Ovary (tissue), 10 donors: ENCODE measurements at places on chromosomes 5 and 9. TPM values are rescaled to one million over a fixed set of nuclear protein-coding genes. Genes with fewer than 3 reads are reported as not detected.

Gene STPG3
- total RNA-seq = not detected

Gene TRIP13
- total RNA-seq = 1.7 TPM

Gene ST6GALNAC6
- total RNA-seq = 131 TPM

Gene IFNB1
- not detected for total RNA-seq

Gene PCDHGC3
- total RNA-seq = 67.7 TPM

Gene ANXA2R
- 2.7 TPM for total RNA-seq

Gene PRLR
- 8.1 TPM for total RNA-seq

Gene ZNF462
- 51.2 TPM for total RNA-seq

Gene CCDC171
- total RNA-seq = 5.6 TPM

Gene FAM81B
- total RNA-seq = 2.2 TPM

Gene FAXDC2
- 20.9 TPM for total RNA-seq

Gene MAML1
- total RNA-seq = 40.1 TPM

DNA sequence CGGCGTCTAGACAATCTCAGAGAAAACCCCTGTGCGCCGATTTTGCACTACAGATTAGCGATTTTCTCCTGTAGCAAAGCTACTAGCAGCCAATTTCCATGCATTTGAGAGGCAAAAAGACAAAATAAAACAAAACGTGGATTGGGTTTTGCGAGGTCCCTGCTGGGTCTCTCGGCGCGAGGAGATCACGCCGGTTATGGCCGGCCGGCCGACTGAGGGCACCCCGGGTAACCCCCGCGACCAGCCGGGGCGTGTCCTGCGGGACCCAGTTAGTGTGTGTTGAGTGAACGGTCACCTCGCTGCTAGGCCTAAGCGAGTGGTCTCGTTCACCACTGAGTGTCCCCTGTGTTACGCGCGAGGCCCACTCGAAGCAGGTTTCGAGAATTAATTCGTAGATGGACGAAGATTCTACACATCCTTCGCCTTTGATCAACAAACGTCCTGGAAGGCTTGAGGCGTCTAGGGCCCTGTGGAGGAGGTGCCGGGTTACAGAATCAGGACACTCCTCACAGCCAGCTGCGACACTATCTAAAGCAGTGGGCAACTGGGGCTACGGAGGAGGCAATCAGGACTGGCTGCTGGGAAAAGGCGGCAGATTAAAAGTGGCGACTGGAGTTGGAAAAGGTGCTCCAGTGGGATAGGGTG is 764 bp upstream of the VDAC1 start:
- H3K36me3 ChIP-seq = no peaks in the 10 kb centered on the region
- H3K27me3 ChIP-seq = no peaks in the 10 kb centered on the region
- H3K4me1 ChIP-seq = peaks cover 13% of the 10 kb centered on the region
- H3K4me3 ChIP-seq = peak overlapping the region; percentile 69
- DNase-seq = peak; percentile 58

DNA sequence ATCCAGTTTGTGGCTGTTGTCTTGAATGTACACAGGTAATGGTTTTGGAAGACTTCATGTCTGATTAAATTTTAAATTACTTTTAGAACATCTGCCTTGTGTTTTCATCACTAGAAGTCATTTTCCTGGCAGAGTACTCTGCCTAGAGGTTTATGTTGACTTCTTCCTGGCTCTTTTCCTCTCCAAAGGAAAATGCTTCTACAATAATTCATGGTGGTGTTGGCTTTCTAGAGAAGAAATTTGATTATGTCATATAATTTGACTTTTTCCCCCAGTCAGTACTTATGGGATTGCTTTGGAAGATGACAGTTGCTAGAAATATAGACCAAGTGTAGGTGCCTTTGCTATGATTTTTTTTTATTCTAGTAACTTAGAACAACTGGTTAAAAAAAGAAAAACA is 46.8 kb downstream of the F2RL2 start:
- no peaks in the 10 kb centered on the region for H3K27me3 ChIP-seq
- no peaks in the 10 kb centered on the region for H3K36me3 ChIP-seq
- DNase-seq = no peak
- H3K27ac ChIP-seq = no peak overlapping the region

DNA sequence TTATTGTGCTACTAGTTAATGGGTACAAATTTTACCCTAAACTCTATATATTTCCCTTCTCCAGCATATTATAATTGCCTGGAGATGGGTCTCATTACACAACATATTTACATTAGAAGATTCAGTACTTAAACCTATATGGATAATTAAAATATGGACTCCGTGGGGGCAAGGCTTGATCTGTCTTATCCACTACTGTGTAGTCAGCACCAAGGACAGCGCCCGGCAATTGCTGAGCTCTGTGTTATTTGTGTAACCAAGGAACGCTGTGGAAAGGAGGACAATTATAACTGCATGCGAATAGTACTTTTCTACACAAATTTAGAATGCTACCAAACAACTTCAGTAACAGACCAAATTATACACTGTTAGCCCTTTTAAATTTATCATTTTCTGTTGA is 77.7 kb downstream of the DNAH5 start:
- no peak for DNase-seq
- H3K4me1 ChIP-seq = no peaks in the 10 kb centered on the region
- no peaks in the 10 kb centered on the region for H3K36me3 ChIP-seq
- H3K27ac ChIP-seq = no peak overlapping the region
- H3K4me3 ChIP-seq = no peak overlapping the region

- peak overlapping the region; percentile 76 for H3K27ac ChIP-seq
- H3K4me1 ChIP-seq = peaks cover 1% of the 10 kb centered on the region
- DNase-seq = peak; percentile 37
Observed at GRCh38 chr9:14030375-14031059, 283.4 kb downstream of the NFIB start.

DNA sequence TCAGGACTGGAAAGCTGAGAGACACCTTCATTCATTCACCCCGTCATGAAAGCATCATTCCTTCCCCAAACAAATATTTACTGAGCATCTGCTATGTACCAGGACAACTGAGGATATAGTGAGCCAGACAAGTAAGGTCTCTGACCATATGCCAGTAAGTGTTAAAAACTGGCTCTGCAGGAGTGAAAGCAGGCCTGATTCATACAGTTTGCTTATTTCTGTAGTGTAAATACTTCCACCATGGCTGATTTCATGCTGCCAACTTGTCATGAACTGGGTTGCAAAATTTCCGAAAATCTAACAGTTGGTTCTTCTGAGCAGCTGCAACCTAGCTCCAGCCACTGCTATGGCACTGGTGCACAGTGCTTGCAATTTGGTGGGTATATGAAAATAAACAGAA is 68.1 kb downstream of the YIPF5 start:
- DNase-seq = no peak
- no peaks in the 10 kb centered on the region for H3K27me3 ChIP-seq
- H3K36me3 ChIP-seq = no peaks in the 10 kb centered on the region
- no peak overlapping the region for H3K4me3 ChIP-seq
- H3K27ac ChIP-seq = no peak overlapping the region

DNA sequence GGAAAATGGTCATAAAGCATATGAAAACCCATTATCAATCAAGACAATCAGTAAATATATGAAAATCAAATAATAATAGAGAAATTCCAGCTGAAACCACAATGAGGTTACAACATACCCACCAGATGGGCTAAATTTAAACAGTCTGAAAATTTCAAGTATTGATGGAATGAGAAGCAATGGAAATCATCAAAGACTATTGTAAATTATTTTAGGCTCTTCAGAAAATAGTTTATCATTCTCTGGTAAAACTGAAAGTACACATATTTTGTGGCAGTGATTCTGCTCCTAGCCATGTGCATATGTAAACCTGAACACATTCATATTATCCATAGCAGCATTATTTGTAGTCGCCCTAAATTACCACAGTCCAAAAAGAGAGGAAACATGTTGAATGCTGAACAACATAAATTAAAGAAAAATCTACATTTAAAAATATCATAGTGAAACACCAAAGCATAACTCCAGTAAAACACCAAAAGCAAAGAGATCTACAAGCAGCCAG is 215.3 kb downstream of the PRELID2 start:
- H3K27me3 ChIP-seq = no peaks in the 10 kb centered on the region
- H3K4me3 ChIP-seq = no peak overlapping the region

- no peaks in the 10 kb centered on the region for H3K4me1 ChIP-seq
- H3K4me3 ChIP-seq = no peak overlapping the region
- no peak overlapping the region for H3K27ac ChIP-seq
Observed at GRCh38 chr5:31329715-31330114, 136.2 kb downstream of the CDH6 start.

DNA sequence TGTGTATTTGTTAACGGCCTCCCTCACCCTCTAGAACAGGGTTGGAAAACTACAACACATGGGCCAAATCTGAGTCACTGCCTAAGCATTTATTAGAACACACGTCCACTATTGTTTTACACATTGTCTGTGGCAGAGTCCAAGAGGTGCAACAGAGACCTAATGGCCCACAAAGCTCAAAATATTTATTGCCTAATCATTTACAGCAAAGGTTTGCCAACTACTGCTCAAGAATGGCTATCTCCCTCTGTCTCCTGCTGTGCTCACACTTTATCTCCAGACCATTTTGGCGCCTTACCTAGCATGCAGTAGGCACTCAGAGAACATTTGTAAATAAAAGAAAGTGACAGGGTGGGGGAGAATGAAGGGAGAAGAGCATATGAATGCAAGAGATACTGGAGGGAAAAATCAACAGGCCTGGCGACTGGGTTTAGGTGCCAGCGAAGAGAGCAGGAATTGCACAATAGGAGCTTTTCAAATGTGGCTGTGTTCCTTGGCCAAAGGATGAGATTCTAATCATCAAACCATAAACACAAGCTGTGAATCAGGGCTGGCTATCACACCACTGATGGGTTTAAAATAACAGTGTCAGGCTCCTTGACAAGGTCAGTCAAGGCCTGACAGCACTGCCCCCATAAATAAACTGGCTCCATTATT is 80.3 kb downstream of the EPB41L4A start:
- H3K4me1 ChIP-seq = no peaks in the 10 kb centered on the region
- no peak for DNase-seq
- H3K36me3 ChIP-seq = no peaks in the 10 kb centered on the region
- H3K27ac ChIP-seq = no peak overlapping the region

DNA sequence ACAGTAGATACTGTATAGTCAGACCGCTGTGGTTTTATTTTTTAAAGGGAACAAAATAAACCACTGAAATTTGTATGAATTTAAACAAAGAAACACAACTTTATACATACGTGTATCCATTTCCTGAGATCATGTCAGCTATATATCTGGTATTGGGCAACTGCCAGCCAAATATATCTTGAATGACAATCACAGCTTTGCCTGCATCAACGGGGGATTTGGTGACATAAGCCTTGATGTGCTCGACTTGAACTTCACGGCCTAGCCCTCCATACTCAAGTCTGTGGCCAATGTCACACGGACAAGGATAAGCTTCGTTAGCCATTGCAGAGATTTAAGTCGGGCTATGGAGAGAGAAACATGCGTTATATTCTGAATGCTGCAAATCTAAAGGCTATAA is 17.3 kb downstream of the CMBL start:
- H3K36me3 ChIP-seq = no peaks in the 10 kb centered on the region
- H3K27me3 ChIP-seq = no peaks in the 10 kb centered on the region
- H3K4me3 ChIP-seq = no peak overlapping the region
- no peak for DNase-seq
- no peak overlapping the region for H3K27ac ChIP-seq
- peaks cover 3% of the 10 kb centered on the region for H3K4me1 ChIP-seq

- H3K4me3 ChIP-seq = no peak overlapping the region
- no peaks in the 10 kb centered on the region for H3K27me3 ChIP-seq
- no peak overlapping the region for H3K27ac ChIP-seq
- H3K36me3 ChIP-seq = no peaks in the 10 kb centered on the region
Observed at GRCh38 chr9:127970401-127971313, 10.1 kb downstream of the EEIG1 start.

DNA sequence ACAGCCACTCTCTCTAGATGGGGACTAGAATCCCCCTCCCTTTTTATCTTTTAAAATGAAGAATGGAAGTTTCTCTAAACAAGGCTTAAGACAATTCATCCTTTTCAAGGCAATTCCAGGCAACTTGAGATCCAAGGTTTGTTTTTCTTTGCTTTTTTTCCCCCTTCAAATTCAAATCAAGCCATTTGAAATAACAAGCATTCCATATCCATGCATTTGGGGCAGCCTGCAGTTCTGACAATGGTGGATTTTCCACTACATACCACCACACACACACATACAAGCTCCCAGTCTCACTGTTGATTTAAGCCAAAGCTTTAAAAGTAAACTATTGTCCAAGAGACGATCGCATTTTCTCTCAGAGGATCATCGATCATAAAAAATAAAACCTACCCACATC is 424 bp downstream of the INSYN2B start:
- H3K4me3 ChIP-seq = no peak overlapping the region
- no peaks in the 10 kb centered on the region for H3K36me3 ChIP-seq
- DNase-seq = no peak
- H3K27ac ChIP-seq = no peak overlapping the region
- H3K4me1 ChIP-seq = no peaks in the 10 kb centered on the region

DNA sequence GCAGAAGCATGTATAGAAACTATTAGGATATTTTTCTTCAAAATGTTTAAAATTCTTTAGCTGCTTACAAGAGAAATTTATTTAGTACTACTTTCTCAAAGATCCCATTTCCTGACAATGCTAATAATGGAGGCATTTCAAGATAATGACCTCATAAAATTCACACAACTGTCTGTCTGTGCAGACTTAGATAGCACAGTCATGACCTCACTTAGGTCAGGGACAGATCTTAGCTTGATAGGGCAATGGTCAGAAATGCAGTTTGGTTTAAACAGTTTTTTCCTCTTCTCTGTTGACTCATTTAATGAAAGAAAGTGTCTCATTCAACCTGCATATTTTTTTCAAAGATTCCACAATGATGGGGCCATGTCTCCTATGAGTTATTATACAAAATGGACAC is 128.4 kb downstream of the GRIA1 start:
- no peak for DNase-seq
- H3K27ac ChIP-seq = no peak overlapping the region
- no peak overlapping the region for H3K4me3 ChIP-seq
- H3K4me1 ChIP-seq = no peaks in the 10 kb centered on the region

- DNase-seq = no peak
- no peak overlapping the region for H3K4me3 ChIP-seq
- H3K27me3 ChIP-seq = no peaks in the 10 kb centered on the region
- no peaks in the 10 kb centered on the region for H3K36me3 ChIP-seq
- no peak overlapping the region for H3K27ac ChIP-seq
Observed at GRCh38 chr9:76431601-76432000, 27.4 kb upstream of the GCNT1 start.

- peaks cover 2% of the 10 kb centered on the region for H3K4me1 ChIP-seq
- H3K27ac ChIP-seq = no peak overlapping the region
- no peak for DNase-seq
Observed at GRCh38 chr9:32926911-32927310, 74.5 kb downstream of the APTX start.

DNA sequence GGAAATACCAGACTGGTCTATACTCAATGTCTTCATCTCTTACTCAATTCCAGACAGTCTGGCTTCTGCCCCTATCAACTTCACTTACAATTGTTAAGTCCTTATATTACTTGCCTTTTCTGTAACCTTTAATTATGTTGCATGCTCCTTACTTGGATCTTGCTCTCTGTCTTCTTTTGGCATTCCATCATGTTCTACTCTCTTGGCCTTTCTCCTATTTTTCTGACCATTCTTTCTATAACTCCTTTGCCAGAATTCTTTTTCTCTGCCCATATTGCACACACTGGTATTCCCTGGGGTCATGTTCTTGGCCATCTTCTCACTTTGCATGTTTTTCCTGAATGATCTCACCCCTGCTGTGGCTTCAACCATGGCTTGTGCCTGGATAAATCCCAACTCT is 209.8 kb upstream of the ZNF462 start:
- no peak for DNase-seq
- no peaks in the 10 kb centered on the region for H3K36me3 ChIP-seq
- no peaks in the 10 kb centered on the region for H3K27me3 ChIP-seq
- H3K4me1 ChIP-seq = no peaks in the 10 kb centered on the region
- no peak overlapping the region for H3K4me3 ChIP-seq
